ENCODE measurements at places on chromosomes 2 and 18.

- peak; percentile 35 for DNase-seq
Measured at GRCh38 chr2:72824224-72824842, 1.5 kb downstream of the EXOC6B start.

DNA sequence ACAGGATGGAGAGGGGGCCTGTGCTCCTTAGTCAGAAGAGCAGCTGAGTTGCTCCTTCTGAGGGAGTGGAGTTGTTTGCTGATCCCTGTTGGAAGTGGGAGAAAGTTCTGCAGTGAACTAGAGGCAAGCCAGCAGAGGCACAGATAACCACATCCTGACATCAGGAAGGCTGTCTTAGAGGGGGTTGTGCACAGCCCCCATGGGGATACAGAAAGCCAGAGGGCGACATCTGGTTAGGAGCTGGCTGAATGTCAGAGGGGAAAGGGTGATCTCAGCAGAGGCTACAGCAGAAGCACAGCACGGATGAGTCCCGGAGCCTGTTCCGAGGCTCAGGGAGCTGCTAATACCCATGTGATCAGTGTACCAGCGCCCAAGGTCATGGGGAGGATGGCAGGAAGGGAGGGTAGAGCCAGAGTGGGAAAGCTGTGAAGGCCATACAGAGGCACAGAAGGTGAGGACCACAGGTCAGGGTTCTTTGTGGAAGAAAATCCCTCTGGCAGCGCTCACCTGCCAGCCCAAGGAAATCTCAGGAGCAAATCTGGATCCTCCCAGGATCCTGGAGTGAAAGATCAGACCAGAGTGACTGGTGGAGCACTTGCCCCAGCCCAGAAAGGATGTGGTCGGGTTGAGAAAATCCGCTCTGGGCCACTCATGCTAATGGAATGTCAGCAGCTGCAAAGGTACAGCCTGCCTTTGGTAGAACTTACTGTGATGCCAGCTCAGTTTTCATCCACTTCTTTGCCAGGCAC lies 111.8 kb downstream of the STPG4 start:
- DNase-seq = peak; percentile 89

DNA sequence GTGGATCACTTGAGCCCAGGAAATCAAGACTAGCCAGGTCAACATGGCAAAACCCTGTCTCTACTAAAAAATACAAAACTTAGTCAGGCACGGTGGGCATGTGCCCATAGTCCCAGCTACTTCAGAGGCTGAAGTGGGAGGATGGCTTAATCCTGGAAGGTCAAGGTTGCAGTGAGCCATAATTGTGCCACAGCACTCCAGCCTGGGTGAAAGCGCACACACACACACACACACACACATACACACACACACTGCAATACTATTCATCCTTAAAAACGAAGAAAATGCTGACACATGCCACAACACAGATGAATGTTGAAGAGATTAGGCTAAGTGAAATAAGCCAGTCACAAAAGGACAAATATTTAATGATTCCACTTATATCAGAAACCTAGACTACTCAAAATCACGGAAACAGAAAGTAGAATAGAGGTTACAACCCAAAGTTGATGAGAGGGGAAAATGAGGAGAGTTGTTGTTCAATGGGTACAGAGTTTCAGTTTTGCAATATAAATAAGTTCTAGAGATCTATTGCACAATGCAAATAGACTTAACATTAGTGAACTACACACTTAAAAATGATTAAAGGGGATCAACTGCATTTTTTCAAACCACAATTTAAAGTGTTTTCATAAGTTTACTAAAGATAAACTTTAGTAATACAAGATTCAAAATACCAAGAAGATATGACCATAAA lies 114.5 kb downstream of the USP34 start:
- DNase-seq = peak; percentile 7

- DNase-seq = no peak
Measured at GRCh38 chr18:38789141-38789540, 1223.5 kb upstream of the CELF4 start.

DNA sequence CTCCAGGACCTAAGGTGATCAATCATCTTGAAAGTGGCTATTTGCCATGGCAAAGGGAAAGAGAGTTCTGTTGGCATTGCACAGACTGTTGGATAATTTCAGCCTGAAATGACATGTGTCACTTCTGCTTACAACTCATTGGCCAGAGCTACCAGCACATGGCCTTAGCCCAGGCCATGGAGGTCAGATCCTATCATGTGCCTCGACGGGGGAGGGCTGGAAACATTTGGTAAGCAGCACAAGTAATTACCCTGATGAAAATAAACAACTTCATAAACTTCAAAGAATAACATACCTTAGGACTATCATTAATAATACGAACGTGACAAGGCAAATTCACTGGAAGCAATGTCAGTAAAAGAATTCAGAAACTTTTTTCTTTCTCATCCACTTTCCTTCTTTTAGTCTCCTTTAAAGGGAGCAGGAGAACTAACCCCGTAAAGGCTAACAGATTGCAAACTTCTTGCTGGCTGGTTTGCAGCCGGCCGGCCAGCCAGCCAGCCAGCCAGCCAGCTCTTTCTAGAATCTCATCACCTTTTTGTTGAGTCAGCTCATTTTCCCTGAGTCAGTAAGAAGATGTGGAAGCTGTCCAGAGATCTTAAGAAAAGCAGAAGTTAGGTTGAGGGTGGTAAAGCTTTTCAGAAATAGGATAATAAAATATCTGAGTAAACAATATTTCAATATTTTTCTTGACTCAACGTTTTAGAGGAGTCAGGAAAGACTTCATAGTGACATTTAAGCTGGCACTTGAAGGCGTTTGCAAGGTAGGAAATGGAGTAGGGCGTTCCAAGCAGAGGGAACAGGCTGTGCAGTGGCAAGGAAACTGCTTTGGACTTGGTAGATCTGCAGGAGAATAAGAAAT lies 31.9 kb downstream of the CNRIP1 start:
- DNase-seq = peak; percentile 35

DNA sequence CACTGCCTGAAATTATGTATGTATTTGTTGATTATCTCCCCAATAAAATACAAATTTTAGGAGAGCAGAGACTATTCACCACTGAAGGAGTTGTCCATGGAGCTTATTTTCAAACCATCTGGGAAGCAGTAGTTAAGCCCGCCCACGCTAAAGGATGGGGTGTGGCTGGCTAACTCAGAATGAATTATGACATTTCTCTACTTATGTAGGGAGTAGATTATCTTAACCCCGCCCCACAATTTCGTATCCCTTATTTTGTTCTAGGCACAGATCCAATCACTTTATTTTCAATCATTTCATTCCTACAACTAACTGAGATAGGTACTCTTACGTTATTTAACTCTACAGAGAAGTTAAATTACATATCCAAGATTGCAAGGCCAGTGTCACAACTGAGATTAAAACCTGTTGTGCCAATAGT lies 1.4 kb upstream of the LAPTM4A start:
- peak; percentile 65 for DNase-seq

DNA sequence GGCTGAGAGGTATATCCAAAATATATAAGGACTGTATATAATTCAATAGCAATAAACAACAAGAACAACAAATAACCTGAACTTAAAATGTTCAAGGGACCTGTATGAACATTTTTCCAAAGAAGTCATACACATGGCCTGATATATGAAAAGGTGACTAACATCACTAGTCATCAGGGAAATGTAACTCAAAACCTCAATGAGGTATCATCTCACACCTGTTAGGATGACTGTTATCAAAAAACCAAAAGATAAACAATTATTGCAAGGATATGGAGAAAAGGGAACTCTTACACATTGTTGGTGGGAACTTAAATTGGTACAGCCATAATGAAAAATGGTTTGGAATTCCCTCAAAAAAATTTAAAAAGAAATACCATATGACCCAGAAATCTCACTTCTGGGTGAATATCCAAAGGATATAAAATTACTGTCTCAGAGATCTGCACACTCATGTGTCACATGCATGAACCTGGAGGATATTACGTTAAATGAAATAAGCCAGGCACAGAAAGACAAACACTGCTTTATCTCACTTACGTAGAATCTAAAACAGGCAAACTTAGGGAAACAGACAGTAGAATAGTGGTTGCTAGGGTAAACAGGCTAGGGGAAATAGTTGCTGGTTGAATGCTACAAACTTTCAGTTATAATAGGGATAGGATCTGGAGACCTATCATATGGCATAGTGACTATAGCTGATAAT lies 334.5 kb upstream of the MMADHC start:
- DNase-seq = no peak

GRCh38 chr18:21179590-21180220 lies 62.3 kb upstream of the GREB1L start:
- DNase-seq = peak; percentile 46

- no peak for DNase-seq
Measured at GRCh38 chr2:205321231-205321630, 361.1 kb upstream of the NRP2 start.

GRCh38 chr2:177646791-177647190 lies 254.2 kb downstream of the AGPS start:
- no peak for DNase-seq

DNA sequence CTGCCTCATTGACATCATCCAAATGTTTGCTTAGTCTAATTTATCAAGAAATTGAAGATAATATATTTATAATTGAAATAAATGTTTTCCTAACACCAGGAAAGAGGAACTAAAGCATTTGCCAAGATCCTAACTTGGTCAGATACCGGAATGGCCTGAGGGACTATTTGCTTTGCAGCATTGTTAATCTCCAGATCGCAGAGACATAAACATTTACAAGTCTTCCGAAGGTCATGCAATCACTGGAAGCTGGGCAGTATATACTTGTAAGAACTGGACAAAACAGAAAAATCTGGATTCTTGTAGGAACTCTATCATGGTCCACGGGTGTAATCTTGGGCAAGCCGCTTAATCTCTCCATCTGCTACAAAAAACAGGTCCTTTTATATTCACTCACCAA lies 42.2 kb downstream of the CYBRD1 start:
- no peak for DNase-seq

DNA sequence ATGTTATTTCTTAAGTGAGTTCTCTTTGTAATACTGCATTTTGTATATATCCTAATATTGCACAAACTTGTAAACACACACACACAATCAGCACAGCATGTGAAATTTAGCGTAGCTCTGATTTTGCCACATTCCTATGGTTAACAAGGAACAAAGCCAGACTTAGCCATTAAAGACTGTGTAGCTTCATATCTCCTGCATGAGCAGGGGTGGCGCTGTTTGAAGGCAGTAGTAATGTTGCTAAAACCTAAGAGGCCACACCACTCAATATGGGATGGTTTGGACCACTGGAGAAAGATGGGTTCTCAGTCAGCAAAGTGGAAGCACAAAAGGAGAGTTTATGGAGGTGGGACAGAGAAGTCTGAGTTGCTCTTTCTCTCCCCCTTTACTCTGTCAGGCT lies 61.1 kb upstream of the RND3 start:
- DNase-seq = no peak

- DNase-seq = no peak
Measured at GRCh38 chr2:18376936-18377335, 183.5 kb downstream of the RDH14 start.

- no peak for DNase-seq
Measured at GRCh38 chr2:156999661-157000060, 257.8 kb upstream of the GALNT5 start.

DNA sequence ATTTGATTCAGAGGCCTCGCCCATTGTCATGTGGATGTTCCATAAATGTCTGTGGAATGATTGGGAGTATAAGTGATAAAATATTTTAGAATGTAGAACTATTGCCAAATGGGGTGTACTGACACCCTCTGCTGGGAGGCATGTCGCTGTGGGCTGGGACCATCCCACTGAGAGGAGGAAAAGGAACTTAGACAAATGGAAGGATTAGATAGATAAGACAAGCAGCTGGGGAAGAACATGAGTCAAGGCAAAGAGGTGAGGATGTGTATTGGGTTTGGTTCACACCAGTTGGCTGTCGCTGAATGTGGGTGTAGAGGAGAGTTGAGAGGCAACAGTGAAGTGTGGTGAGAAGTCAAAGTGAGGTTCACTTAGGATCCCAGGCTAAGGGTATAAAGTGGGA lies 4.0 kb downstream of the C2orf74 start:
- DNase-seq = no peak

GRCh38 chr18:23662309-23663263 lies at the start of gene ANKRD29:
ANKRD29 (minus strand) TSS chr18:23662911; CDS start chr18:23662730, 181 bp downstream.
- DNase-seq = no peak

- no peak for DNase-seq
Measured at GRCh38 chr2:29601321-29601720, 320.1 kb downstream of the ALK start.

GRCh38 chr2:15223887-15224286 lies 337.2 kb downstream of the NBAS start:
- peak; percentile 90 for DNase-seq

DNA sequence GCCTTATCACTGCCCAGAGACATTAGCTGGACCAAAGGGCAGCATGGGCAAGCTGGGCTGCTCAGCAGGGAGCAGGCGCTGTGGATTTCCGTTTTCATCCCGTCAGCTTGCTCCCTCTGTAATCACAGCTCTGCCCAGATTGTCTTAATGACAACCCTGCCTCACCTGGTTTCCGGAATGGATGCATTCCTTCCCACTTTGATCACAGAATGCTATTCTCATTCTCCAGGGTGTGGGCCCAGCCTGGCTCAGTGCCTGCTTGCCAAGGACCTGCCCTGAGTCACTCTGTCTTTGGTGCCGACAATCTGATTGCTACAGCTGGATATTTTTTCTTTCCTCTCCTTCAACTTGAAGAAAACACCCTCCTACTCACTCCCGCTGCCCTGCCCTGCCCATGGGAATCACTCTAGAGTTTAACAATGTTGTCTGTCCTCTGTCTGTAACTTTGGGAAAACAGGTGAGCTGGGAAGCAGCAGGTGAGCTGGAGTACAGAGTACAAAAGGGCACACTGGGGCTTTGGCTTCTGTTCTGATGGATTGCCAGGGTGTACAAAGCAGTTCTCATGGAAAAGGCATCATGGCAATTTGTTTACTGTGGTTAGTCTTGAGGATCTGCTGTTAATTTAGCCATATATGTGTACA lies 27.2 kb upstream of the FAM136A start:
- no peak for DNase-seq

- DNase-seq = peak; percentile 71
Measured at GRCh38 chr2:190759749-190760213, 110.9 kb downstream of the NAB1 start.

- no peak for DNase-seq
Measured at GRCh38 chr2:203636588-203637470, 69.6 kb upstream of the CD28 start.

GRCh38 chr2:236626391-236627150 lies 56.9 kb downstream of the ACKR3 start:
- no peak for DNase-seq

DNA sequence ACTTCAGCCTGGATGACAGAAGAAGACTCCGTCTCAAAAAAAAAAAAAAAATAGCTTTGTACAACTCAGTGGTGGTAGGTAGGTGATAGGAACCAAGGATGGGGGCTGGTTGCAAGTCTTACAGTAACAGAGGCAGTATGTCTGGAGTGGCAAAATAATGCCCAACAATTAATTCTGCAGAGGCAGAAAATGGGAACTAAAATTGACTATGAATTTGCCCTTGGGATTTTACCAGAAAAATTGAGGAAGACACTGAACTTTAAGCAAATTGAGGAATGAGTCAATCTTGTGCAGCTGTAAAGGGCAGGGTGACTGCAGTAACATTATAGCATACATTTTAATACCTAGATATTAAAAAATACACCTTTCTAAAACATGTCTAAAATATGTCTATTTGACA lies 292.1 kb upstream of the FBXO11 start:
- DNase-seq = no peak

GRCh38 chr2:240250985-240251847 lies 110.8 kb upstream of the OTOS start:
- DNase-seq = peak; percentile 59
